Suppressor macrophage treated with lipopolysaccharide for 4 hours (primary cell): ENCODE measurements at places on chromosomes 7 and 10.

- DNase-seq: no peak
Observed at GRCh38 chr10:17386616-17387075, 67.7 kb downstream of the ST8SIA6 start.

DNA sequence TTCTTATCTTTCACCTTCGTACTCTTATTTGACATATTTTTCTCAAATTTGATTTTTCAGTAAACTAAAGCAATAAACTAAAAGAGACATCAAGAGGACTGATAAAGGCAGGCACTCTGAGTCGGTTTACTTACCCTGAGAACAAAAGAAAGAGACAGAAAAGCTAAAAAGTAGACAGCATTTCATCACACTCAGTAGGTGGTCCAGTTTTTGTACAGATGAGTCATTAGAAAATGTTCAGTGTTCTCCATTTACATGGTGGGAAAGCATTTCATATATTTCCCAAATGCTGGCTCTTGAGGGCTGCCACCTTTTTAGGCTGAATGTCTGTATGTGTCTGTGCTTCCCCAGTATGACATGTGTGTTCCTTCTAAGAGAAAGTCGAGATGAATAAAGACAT is 52.7 kb downstream of the NHLRC2 start:
- DNase-seq: no peak

GRCh38 chr10:25174461-25175230 is at the start of gene GPR158:
Gene GPR158 (plus strand): TSS chr10:25175001. CDS start chr10:25175421, 420 bp downstream.
- peak; percentile 61 for DNase-seq

DNA sequence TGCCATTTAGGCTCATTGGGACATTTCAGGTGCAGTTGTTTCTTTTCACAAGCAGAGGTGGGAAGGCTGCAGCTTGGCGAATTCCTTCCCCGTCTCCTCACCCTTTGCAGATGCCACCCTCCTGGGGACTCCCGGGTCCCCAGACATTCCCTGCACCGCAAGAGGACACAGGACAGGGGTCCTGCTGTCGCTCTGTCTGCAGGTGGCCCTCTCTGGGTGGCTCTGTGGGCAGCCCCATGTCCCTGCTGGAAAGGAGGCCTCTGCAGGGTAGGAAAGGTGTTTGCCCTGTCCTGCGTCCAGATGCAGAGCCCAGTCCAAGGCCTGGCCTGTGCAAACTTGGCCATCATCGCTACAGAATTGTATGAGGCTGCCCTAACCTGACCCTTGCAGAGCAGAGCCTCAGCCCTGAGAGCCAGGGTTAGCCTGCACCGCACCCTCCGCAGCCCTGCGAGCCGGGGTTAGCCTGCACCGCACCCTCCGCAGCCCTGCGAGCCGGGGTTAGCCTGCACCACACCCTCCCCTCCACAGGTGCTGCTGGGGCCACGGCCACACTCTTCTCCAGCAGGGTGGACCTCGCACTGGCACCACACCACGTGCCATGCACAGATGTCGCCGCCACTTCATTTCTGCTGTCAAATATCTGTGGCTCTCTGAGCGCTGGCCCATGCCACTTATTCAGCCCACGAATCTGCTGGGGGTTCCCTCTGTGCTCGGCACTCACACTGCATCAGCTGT is 61.0 kb downstream of the CFAP46 start:
- DNase-seq: no peak

DNA sequence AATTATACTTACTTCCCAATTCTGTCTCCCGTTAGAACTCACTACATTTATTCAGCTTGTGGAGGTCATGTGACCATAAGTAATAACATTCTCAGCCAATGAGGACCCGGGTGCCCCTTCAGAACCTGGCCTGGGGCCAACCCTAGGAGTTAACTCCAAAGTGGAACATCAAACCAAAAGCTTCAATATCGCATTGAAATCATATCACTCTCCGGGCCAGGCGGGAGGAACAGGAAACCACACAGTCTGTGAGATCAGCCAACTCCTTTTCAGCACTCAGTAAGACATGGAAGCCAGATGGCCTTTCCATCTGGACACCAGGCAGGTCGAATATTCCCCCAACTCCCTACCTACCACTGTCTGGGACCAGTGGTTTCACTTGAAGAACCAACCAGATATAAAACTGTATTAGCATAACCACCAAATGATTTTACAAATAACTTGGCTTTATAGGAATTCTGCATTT is 5.5 kb downstream of the CREB3L2 start:
- DNase-seq: peak; percentile 48

DNA sequence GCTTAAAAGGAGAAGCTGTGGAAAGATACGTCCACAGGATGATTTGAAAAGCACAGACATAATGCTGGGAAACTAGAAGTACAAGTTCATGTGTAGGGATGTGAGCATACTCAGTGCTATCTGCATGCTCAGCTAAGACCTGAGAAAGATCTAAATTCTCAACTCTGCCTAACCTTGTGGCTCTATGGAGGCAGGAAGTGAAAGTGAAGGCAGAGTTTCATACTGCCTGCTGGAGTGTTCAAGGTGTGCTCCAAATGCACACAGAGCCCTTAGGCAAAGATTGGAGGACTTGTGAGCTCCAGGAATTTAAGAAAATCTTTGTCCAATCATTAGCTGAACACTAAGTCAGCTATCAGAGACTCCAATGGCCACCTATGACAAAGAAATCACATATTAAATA is 190.9 kb downstream of the RNLS start:
- DNase-seq: no peak

DNA sequence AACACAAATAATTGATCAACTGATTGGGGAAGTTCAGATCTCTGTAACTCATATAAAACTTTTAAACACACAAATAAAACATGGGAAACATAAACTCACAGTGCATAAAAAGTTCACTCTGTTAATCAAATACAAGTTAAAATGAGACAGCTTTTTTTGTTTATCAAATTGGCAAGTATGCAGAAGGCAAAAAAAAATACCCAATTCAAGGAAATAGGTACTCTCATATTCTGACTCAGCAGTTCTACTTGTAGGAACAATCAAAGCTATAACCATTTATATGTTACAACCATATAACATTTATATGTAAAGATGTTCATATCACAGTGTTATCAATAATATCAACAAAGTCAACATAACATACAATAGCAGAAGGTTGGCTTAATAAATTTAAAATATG is 102.0 kb downstream of the CNOT4 start:
- no peak for DNase-seq

- DNase-seq: no peak
Observed at GRCh38 chr10:131083915-131084790, 227.4 kb downstream of the TCERG1L start.

DNA sequence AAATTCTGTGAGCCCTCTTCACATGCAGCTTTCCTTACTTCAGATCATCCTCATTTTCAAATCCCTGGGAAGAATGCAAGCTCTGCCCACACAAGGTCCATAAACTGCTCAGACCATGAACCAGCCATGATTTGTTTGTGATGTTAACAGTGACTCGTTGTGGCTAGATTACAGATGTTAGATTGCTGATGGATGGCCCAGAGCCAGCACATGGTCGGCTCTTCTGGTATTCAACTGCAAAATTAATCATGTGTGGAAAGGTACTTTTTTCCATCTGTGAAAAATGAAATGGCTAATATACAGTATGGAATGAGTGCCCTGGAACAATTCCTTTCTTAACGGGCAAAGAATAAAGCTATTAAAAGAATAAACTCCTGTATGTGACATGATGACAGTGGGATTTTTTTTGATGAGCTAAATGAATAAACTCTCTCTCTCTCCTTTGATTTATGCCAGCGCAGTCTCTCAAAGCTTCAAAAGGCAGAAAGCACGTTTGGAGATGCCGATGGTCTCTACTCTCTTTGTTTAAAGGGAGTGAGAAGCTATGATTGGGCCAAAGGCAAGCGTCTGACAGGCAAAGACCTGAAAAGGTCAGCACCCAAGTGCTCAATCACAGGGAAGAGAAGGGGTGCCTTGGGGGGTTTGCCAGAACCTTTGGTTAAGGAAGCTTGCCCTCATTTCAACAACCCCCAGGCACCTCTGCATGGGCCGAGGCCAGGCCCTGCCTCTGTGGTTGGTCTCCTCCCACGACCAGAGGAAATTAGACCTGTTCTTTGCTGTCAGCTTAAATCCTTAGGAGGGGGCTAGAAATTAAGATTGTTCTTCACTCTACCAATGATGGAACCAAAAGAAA is 444.0 kb upstream of the NFE2L3 start:
- no peak for DNase-seq

GRCh38 chr10:128936392-128936791 is 530.6 kb upstream of the MGMT start:
- DNase-seq: no peak

GRCh38 chr7:14828053-14828452 is 74.5 kb downstream of the DGKB start:
- DNase-seq: no peak
